Tibial nerve (tissue), 4 donors: ENCODE measurements at places on chromosomes 6 and 20. TPM values are rescaled to one million over a fixed set of nuclear protein-coding genes. Genes with fewer than 3 reads are reported as not detected.

Gene TRAPPC3L
- 0.21 TPM for total RNA-seq

GRCh38 chr20:34522969-34523871 is 7.0 kb downstream of the DYNLRB1 start:
- no peaks in the 10 kb centered on the region for H3K36me3 ChIP-seq
- H3K27me3 ChIP-seq: no peaks in the 10 kb centered on the region
- peaks cover 96% of the 10 kb centered on the region for H3K4me1 ChIP-seq
- peak overlapping the region; percentile 97 for H3K27ac ChIP-seq

DNA sequence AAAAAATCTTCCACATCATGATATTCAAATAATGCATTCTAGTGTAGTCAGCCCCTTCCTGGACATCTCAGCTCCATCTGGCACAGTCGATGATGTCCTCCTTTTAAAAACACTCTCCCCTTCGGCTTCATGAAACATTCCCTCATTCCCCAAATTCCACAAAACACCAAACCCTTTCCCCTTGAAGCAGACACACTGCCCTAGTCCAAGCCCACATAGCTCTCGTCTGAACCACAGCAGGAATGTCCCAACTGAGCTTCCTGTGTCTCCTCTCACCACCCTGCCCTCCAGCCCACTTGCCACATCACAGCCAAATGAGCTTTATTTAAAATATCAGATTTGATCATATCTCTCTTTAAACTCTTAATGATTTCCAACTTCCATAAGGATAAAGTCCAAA is 106.4 kb upstream of the CARMIL1 start:
- no peaks in the 10 kb centered on the region for H3K36me3 ChIP-seq
- no peak for DNase-seq
- peak overlapping the region; percentile 4 for H3K27ac ChIP-seq
- no peak overlapping the region for H3K4me3 ChIP-seq

- H3K27me3 ChIP-seq: no peaks in the 10 kb centered on the region
- no peaks in the 10 kb centered on the region for H3K36me3 ChIP-seq
- H3K4me1 ChIP-seq: no peaks in the 10 kb centered on the region
- no peak overlapping the region for H3K27ac ChIP-seq
- H3K4me3 ChIP-seq: no peak overlapping the region
Measured at GRCh38 chr20:7355051-7355450, 585.2 kb downstream of the HAO1 start.

GRCh38 chr6:127918506-127919427 is 17.9 kb upstream of the THEMIS start:
- H3K36me3 ChIP-seq: no peaks in the 10 kb centered on the region
- no peaks in the 10 kb centered on the region for H3K27me3 ChIP-seq
- no peak overlapping the region for H3K4me3 ChIP-seq
- no peak overlapping the region for H3K27ac ChIP-seq
- DNase-seq: no peak
- H3K4me1 ChIP-seq: no peaks in the 10 kb centered on the region

GRCh38 chr6:33967966-33968724 is 164.3 kb upstream of the MLN start:
- H3K27me3 ChIP-seq: no peaks in the 10 kb centered on the region
- H3K36me3 ChIP-seq: no peaks in the 10 kb centered on the region
- no peak overlapping the region for H3K27ac ChIP-seq
- no peak for DNase-seq

DNA sequence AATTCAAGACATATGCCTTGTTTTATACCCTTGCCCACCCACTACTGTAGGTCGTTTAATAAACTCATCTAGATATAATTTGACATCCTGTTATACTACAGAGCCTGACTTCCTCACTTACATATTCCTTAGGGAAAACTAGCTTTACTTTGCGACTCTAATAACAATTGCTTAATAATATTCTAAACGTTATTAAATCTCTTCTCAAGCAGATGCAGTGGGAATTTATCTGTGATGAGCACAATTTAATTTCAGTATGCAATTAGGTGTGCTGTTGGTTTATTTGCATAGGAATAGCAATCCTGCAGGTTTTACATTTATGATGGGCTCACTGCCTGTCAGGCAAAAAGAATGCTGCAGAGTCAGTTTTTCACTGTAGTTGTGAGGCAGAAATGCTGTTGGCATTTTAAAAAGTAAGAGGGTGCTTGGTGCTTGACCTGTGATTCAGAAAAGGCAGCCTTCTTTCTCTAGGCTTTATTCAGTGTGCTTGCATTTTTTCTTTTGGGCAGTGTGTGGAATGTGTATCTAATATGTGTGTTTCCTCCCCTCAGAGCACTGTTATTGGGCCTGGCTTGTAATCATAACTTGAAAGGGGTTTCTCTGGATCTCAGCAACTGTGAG is 152.3 kb upstream of the SCGN start:
- no peaks in the 10 kb centered on the region for H3K27me3 ChIP-seq
- no peak for DNase-seq
- H3K4me1 ChIP-seq: no peaks in the 10 kb centered on the region
- H3K27ac ChIP-seq: no peak overlapping the region
- no peak overlapping the region for H3K4me3 ChIP-seq
- no peaks in the 10 kb centered on the region for H3K36me3 ChIP-seq

GRCh38 chr6:133964052-133964451 is 11.0 kb downstream of the TBPL1 start:
- H3K27me3 ChIP-seq: no peaks in the 10 kb centered on the region
- H3K36me3 ChIP-seq: no peaks in the 10 kb centered on the region
- no peaks in the 10 kb centered on the region for H3K4me1 ChIP-seq
- no peak overlapping the region for H3K4me3 ChIP-seq
- H3K27ac ChIP-seq: no peak overlapping the region

- no peak for DNase-seq
- H3K4me3 ChIP-seq: no peak overlapping the region
- H3K4me1 ChIP-seq: no peaks in the 10 kb centered on the region
- H3K27me3 ChIP-seq: no peaks in the 10 kb centered on the region
Measured at GRCh38 chr6:167408235-167408869, 83.5 kb downstream of the TTLL2 start.

GRCh38 chr6:150191809-150192208 is 49.0 kb downstream of the PPP1R14C start:
- H3K36me3 ChIP-seq: no peaks in the 10 kb centered on the region
- H3K4me1 ChIP-seq: no peaks in the 10 kb centered on the region
- H3K27me3 ChIP-seq: no peaks in the 10 kb centered on the region
- H3K4me3 ChIP-seq: no peak overlapping the region

GRCh38 chr20:62694106-62694505 is 14.5 kb upstream of the NTSR1 start:
- DNase-seq: no peak
- H3K4me3 ChIP-seq: no peak overlapping the region
- H3K36me3 ChIP-seq: no peaks in the 10 kb centered on the region
- peaks cover 3% of the 10 kb centered on the region for H3K4me1 ChIP-seq
- H3K27me3 ChIP-seq: no peaks in the 10 kb centered on the region
